ENCODE measurements at places on chromosomes 16 and 17.
A peak's percentile ranks its signal among the peaks of the same experiment; 100 is the strongest.

- no peak for DNase-seq
Observed at GRCh38 chr17:29682987-29683386, 60.3 kb upstream of the CORO6 start.

GRCh38 chr17:8333281-8333680 is 6.4 kb upstream of the ODF4 start:
- DNase-seq = no peak

DNA sequence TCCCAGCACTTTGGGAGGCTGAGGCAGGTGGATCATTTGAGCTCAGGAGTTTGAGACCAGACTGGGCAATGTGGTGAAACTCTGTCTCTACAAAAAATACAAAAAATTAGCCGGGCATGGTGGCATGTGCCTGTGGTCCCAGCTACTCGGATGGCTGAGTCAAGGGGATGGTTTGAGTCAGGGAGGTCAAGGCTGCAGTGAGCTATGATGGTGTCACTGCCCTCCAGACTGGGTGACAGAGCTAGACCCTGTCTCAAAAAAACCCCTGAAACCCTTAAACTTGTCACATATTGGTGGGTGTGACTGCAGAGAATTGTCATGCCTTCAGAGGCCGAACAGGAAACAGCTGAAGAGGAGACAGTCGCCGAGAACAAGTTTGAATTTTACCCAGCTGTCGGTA is 13.4 kb downstream of the RPTOR start:
- DNase-seq = no peak

GRCh38 chr17:42288803-42289610 is 709 bp downstream of the STAT5A start:
- no peak for DNase-seq

DNA sequence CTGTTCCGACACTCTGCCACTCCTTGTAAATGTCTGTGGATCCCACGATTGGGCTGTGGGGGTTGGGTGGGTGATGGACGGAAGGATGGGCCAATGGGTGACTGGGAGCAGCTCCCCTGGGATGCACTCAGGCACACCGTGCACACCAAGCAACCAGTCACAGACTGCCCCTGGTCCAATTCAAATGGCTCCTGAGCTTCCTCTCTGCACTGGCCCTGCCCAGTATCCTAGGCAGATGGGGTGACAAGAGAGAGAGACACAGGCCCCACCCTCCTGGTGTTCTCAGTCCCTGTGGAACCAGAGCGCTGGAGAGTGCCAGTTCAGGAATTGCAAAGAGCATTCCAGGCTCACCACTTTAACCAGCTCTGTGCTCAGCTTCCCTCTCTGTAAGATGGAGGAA is 32.8 kb downstream of the BEAN1 start:
- DNase-seq = no peak

DNA sequence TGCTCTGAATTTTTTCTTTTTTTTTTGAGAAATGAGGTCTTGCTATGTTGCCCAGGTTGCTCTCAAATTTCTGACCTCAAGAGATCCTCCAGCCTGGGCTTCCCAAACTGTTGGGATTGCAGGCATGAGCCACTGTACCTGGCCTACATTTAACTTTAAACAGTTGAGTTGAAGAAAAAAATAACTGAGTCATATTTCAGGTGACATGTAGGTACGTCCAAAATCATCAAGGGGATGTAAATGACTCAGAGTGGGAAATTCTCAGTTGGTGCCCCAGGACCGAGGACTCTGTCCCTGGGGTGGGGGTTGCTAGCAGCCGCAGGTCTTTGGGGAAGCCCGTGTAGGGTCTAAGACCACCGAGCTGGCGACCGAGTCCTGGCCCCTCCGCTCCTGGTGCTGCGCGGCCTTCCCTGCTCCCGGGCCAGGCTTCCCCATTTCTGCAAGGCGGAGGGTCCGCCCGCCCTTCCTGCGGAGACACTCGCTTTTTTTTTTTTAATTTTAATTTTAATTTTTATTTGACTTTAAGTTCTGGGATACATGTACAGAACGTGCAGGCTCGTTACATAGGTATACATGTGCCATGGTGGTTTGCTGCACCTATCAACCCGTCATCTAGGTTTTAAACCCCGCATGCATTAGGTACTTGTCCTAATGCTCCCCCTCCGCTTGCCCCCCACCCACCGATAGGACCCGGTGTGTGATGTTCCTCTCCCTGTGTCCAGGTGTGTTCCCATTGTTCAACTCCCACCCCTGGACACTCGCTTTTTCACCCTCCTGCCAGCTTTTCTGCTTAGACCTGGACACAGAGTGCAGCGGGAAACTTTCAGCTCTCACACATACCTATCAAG is 12.7 kb upstream of the N4BP1 start:
- no peak for DNase-seq

GRCh38 chr17:35730400-35731005 is 936 bp upstream of the RASL10B start:
- DNase-seq = no peak

DNA sequence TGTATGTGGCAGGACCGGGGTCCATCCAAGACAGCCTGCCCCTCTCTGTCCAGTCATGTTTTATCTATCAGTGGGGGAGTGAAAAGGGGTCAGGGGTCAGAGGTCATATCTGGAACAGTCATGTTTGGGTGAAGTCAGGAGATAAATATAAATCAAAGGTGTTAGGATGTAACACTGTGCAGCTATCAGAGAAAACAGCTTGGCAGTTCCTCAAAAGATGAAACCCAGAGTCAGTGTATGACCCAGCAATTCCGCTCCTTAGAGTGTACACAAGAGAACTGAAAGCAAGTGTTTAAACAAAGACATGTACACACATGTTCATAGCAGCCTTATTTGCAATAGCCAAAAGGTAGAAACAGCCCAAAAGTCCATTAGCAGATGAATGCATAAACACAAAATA is 361.3 kb downstream of the FOXL1 start:
- DNase-seq = no peak

GRCh38 chr17:61371179-61371578 is 28.5 kb upstream of the TBX2 start:
- DNase-seq = no peak

- DNase-seq = no peak
Observed at GRCh38 chr16:23374721-23375510, 72.8 kb downstream of the SCNN1B start.

GRCh38 chr16:27922433-27922832 is 141.1 kb downstream of the GSG1L start:
- no peak for DNase-seq

DNA sequence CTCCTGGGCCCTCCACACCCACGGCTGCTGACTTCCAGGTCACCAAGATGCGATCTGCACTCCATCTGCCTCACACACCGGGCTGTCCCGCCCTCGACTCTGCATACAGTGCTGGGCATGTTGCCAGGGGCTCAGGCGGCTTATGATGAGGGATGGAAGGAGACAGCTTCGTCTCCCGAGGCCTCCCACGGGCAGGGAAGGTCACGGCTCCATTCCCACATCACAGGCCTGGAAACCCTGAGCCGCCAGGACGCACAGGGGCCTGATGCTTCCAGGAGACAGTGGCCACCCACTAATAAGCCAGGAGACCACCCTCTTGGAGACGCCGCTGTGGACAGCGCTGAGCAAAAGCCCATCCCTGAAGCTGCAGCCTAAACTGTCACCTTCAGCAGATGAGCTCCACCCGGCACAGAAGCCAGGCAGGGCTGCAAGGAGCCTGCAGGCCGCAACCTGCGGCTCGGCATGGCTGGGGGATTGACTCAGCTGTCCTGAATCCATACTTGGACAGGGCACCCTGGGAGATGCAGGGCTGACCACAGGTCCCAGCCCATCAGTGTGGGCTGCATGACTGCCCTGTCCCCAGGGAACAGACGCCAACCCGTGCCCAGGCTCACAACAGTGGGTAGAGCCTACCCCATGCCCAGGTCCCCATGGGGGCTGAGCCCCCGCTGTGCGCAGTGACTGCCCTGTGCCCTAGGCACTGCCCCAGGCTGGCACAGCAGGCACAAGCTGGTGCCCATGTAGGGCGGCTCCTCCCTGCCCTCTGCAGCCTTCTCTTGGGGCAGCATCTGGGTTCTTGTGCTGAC is 34.4 kb downstream of the SLC7A5 start:
- DNase-seq = no peak

DNA sequence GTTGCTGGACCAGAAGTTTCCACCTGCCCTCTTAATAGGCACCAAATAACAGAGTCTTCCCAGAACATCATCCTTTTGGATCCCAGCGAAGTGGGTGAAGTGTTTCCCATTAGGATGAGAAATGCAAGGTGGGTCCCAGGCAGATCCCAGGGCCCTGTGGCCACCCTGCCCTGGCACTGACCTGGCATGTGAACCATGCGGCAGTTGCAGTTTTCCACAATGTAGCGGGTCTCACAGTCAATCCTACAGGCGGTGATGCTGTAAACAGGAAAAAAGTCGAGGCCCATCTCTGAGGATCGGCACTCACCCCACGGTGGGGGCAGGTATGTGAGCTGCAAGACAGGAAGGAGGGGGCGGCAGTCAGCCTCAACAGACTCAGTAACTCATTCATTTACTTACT is 36.4 kb downstream of the SPACA3 start:
- DNase-seq = no peak

- DNase-seq = no peak
Observed at GRCh38 chr16:982145-983043, 824 bp downstream of the SOX8 start.

GRCh38 chr17:33039874-33040273 is 48.2 kb downstream of the SPACA3 start:
- no peak for DNase-seq

DNA sequence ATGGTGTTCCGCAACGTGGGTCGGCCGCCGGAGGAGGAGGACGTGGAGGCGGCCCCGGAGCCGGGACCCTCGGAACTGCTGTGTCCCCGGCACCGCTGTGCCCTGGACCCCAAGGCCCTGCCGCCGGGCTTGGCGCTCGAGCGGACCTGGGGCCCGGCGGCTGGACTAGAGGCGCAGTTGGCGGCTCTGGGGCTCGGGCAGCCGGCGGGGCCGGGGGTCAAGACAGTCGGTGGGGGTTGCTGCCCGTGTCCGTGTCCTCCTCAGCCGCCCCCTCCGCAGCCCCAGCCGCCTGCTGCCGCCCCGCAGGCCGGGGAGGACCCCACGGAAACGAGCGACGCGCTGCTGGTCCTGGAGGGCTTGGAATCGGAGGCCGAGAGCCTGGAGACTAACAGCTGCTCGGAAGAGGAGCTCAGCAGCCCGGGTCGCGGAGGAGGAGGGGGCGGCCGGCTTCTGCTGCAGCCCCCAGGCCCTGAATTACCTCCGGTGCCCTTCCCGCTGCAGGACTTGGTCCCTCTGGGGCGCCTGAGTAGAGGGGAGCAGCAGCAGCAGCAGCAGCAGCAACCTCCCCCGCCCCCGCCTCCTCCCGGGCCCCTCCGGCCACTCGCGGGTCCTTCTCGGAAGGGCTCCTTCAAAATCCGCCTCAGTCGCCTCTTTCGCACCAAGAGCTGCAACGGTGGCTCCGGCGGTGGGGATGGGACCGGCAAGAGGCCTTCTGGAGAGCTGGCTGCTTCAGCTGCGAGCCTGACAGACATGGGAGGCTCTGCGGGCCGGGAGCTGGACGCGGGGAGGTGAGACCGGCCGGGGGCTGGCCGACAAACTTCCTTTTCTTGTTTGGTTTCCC is 821 bp downstream of the SOCS7 start:
- peak; percentile 8 for DNase-seq

DNA sequence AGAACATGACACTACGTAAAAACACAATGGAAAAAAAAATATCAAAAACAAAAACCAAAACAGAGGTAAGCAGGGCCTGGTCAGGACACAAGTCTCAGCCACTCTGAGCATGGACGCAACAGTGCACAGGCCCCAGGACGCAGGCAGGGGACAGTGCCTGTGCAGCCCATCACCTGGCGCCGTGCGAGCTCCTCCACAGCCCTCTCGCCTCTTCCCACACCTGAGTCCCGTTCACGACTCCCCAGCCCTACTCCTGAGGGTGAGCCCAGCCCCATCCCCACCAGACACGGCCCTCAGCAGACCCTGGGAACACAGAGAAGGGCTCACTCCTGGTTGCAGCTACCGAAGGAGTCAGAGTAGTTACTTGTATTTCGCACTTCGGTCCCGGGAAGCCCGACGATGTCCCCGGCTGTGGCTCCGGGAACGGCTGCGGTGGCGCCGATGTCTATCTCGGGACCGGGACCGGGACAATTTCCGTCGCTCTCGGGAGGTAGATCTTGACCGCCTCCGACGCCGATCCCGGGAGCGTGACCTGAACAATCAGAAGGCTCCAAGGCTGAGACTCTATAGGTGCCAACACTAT is 9.4 kb downstream of the HBQ1 start:
- DNase-seq = no peak

- DNase-seq = peak; percentile 83
Observed at GRCh38 chr16:30927789-30928378, 4.5 kb downstream of the FBXL19 start.

DNA sequence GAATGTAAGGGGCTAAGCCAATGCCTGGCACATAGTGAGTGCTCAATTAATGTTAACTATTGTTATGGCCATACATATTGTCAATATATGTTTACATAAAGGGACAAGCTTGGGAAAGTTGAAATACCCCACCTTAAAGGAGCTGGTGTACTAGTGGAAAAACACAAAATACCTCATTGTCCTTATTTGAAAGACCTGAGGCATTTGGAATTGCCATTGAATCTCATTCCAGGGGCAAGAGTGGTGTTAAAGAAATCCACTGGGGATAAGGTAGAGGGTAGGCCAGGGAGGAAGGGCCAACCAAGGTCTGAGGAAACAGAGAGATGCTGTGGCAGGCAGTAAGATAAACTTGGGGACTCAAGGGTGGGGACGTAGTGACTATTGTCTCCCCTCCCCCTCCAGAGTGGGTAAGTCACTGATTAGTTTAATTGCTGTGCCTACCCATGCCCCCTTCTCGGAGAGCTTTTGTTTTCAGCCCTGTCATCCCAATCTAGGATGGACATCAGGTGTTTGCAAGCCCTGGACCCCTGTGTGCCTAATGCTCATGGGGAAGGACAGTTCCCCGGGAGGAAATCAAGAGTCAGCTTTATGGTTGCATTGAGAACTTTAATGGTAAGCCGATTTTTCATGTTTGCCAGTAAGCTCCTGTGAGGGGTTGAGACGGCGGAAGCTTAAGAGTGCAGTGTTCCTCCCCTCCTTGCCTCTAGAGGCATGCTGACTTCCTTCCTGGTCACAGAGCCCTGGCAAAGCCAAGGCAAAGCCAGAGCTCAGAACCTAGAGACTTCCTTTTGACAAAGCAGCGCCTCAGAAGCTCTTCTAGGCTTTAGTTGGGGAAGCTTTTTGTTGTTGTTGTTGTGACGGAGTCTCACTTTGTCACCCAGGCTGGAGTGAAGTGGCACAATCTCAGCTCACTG is 2.5 kb upstream of the HEATR9 start:
- no peak for DNase-seq

GRCh38 chr16:64907844-64908243 is 214.0 kb downstream of the CDH11 start:
- no peak for DNase-seq

DNA sequence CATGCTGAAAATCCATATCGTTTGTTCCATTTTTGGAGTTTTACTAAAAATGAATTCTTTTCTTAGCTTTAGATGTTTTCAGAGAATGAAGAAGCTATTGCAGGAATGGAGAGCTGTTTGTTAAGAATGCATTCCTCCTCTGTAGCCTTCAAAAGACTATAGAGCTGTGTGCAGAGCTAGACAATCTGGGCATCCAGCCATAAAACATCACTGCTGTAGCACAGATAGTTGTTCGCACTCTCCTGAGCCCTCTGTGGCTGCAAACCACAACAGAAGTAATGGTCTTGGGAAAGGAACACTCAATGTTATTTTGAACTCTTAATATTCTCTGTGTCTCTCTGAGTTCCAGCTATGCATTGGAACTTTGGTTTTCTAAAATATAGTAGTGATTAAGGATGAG is 4.9 kb downstream of the TNRC6C start:
- DNase-seq = peak; percentile 29

Measured in NCI-H1092 treated with DMSO at 0.1 percent for 48 hours (cell line).